ENCODE measurements at places on chromosomes 12 and 14.

- no peak for DNase-seq
Measured at GRCh38 chr14:84458881-84459280, 1071.1 kb upstream of the FLRT2 start.

GRCh38 chr14:101007765-101008164 lies 104.2 kb upstream of the RTL1 start:
- DNase-seq, result no peak

- no peak for DNase-seq
Measured at GRCh38 chr12:130117701-130118100, 44.6 kb upstream of the FZD10 start.

GRCh38 chr12:24822121-24822899 lies 126.6 kb downstream of the BCAT1 start:
- DNase-seq, result no peak

DNA sequence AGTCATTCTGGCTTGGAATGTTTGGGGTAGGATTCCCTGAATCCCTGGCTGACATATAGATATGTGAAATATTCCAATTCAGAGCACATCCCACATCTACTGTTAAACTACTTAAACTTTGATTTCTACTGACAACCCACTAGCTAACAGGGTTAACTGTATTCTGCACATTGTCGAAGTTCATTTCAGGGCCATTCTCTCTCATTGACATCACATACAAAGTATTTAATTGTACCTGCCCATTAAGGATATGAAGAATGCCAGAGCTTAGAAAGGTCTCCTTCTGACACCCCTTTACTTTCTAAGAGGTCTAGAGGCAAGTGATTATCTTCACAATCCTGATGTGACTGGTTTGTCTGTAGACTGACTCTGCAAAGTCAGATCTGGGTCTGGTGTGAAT lies 2.8 kb upstream of the DCN start:
- no peak for DNase-seq

DNA sequence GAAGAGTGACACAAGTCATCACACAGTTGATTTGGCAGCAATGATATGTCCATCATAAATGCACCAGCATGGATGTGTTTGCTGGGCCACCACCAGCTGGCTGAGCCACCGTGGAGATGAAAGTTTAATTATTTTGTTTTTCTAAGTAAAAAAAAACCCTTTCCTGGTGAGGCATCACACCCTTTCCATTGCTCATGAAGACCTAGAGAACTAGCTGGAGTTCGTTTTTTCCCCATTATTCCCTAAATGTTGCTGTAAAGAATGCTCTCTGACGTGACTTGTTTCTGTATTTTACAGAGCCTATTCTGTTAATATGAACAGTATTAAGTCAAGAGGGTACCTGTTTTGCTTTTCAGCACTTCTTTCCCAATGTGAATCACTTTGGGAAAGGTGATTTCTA lies 257.9 kb downstream of the MSRB3 start:
- DNase-seq, result no peak

- DNase-seq, result no peak
Measured at GRCh38 chr12:2239381-2239871, 186.6 kb downstream of the CACNA1C start.

- DNase-seq, result no peak
Measured at GRCh38 chr14:49497725-49498348, 88.3 kb downstream of the RPS29 start.

GRCh38 chr12:96112733-96113132 lies 77.3 kb upstream of the LTA4H start:
- no peak for DNase-seq

DNA sequence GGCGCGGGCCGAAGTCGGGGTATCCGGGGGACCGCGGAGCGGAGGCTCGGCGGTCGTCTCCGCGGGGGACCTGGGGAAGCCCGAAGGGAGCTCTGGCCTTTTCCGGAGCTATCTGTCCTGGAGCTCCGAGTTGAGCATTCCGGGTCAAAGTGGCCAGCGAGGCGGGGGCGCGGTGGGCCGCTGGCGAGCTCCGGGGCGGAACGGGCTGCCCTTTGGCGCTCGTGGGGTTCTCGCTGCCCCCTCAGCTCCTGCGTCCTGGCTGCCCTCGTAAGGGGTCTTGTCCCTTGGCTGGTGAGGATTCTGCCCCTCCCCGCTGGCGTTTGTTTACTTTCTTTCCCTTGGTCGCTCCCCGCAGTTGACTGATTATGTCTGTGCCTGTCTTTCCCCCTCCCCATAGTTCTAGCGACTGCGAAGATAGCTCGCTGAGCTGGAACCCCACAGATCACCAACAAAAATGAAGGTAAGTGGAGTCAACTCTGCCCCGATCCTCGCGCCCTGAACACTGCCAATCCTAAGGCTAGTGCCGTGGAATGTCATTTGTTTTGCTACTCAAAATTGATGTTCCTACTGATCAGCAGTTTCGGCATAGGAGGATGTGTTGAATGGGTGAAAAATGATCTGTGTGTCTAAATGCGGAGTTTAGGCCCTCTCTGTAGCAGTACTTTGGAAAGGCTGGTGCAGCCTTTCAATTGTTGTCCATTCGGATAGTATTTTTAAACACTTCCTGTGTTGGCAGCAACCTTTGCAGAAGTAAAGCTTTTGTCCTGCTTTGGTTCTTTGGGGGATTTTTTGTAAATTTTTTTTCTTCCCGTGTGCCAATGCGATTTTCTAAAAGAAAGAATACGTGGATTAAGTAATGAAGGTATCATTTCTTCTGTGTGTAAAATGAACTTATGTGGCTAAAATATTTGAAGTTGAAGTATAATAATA lies 1.3 kb downstream of the ARID4A start:
- DNase-seq, result no peak

DNA sequence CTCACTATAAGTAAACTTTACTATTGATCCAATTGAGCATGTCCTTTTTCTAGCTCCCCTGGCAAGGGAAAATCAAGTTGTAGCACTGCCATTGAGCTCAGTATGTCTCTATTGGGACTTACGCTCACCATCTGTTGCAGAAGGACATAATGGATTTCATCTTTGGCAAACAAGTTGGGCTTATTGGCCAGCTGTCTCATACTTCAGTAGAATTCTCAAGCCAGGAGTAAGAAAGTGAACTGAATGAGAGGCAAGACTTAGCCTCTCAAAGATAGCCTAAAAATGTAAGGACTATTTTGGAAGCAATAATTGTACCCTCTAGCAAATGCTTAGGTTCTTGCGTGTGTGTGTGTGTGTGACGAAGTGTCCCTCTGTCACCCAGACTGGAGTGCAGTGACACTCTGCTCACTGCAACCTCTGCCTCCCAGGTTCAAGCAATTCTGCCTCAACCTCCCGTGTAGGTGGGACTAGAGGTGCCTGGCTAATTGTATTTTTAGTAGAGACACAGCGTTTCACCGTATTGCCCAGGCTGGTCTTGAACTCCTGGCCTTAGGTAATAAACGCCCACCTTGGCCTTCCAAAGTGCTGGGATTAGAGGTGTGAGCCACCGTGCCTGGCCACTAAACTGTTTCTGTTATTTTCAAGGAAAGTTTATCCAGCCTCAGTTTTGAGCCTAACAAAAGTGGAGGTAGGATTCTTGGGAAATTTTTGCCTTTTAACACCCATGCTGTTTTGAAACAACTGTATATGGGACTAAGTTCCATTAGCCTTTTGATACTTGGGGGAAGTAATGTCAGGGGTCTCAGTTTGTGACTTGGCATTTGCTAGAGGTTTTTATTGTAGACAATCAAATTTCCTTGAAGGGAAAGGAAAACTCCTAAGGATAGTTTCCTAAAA lies 7.0 kb downstream of the HNRNPA1 start:
- no peak for DNase-seq

DNA sequence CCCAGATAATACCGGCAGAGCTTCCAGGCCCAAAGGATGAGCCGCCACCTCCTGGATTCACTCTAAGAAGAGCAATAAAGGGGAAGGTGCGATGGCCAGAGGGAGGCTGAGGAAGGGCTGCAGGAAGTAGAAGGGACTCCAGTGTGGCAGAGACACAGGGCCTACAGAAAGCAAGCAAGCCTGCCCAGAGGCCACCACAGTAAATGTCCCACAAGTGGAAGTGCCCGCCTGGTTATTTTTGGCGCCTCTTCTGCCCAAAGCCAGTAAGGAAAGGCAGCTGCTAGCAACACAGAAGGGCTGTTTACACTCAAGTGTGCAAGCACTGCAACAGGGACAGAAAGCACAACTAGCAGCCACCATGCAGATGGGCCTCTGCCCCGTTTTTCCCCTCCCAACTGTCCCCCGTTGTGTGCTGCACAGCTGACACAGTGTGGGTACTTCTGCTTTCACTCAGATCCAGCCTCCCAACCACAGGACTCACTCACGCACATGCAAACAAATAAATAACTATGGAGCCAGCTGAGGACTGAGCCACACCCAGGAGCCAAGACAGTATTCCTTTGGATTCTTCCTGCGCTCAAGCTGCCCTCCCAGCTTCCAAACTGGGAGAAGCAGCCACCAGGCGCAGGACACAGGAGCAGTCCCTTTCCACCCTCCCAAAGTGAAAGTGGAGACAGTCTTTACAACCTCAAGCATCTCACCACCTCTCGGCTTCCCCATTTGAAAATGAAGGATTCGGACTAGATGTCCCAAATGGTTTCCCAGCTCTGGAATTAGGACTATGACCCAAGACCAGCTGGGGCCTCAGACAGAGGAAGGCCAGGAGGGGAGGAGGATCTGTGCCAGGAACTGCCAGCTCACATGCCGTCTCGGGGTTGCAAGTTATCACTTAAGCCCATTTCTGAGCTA lies 40.0 kb upstream of the PNMA1 start:
- no peak for DNase-seq

DNA sequence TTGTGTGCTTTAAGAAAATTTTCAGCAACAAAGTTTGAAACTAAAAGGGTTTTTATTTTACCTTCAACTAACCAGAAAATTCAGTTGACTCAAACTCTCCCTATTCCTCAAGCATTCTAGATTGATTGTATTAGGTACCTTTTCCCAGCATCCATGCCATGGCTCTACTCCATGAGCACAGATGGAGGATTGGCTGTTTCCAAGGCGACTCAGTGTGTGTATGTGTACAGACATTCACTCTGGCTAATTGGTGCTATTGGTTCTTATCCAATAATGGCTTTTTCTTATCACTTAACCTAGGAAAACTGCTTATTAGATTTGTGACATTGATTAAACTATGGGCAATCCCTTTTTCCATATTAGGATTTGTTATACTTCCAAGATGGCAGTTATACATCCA lies 202.6 kb downstream of the ANO6 start:
- no peak for DNase-seq

- DNase-seq, result no peak
Measured at GRCh38 chr12:76410371-76410770, 62.2 kb upstream of the BBS10 start.

- no peak for DNase-seq
Measured at GRCh38 chr12:4296751-4297150, 23.2 kb downstream of the CCND2 start.

DNA sequence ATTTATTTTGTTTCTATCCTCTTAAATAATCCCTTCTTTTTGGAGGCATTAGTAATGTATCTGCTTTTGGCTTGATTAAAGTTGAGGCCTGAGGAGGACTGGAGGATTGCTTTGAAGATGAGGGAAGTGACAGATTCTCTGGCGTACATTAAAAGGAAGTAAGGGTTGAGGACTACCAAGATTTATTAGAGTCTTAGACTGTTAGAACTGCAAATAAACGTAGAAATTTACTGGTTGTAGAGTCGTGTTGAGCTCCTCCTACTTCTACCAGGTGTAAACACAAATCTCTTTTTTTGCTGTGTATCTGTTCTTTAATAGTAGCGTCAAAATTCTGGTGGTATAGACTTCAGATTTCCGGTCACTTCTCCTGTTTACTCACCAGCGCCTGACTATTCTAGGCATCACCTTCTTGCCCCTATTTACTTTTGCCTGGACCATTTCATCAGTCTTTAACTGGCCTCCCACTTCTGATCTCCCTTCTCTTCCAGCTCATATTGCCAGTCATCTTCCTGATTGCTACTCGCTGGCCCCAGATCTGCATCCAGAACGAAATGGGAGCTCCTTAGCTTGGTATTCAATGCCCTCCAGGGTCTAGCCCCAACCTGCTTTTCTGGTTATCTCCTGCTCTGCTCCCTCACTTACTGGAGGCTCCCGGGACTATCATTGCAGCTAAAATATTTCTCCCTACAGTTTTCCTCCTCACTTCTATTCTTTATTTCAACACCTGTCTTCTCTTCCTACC lies 8.4 kb upstream of the EID3 start:
- DNase-seq, result no peak

DNA sequence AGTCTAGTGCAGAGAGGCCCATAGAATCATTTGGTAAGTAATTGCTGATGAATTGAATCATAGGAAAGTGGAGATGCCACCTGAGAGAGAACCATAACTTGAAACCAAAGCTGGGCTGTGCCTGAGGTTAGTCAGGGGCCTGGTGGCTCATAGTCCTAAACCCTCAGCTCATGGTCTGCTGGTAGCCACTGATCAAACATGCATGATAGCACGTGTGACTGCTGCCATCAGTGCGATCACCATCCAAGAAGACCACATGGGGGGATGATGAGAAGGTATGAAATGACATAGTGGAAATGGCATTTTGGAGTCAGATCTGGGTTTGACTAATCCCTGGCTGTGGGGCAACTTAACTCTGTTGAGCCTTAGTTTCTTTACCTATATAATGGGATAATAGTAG lies 190.5 kb downstream of the CACNA1C start:
- DNase-seq, result no peak

DNA sequence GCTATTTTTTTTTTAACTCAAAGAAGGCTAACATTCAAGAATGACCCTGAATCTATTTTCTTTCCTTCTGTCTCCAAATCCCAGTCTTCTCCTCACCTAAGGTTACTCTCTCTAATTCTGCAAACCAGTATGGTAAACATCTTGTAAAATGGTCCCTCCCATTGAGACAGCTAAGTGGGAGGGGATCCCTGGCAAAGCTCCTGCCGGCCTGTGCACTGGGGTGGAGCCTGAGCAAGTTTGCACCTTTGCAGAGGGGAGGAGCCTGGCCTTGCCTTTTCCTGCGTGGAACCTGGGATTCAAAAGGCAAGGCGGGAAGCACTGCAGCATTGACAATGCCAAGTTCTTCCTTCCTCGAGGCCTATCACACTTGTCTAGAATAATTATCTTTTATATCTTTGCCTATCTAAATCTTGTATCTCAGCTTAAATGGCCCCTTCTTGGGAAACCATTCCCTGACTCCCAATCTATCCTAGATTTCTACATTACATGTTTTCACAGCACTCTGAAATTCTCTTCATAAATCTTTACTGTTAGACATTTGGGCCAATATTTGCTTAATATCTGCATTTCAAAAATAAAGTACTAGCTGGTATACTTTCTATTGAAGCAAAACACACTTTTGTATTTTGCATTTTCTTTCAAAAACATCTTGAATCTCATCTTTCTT lies 83.0 kb downstream of the EPS8 start:
- DNase-seq, result no peak

- no peak for DNase-seq
Measured at GRCh38 chr14:99896361-99896760, 103.1 kb downstream of the EML1 start.
